Naive thymus-derived CD8-positive, alpha-beta T cell (primary cell): ENCODE measurements at places on chromosomes 4 and X. TPM values are rescaled to one million over a fixed set of nuclear protein-coding genes. Genes with fewer than 3 reads are reported as not detected.

DNA sequence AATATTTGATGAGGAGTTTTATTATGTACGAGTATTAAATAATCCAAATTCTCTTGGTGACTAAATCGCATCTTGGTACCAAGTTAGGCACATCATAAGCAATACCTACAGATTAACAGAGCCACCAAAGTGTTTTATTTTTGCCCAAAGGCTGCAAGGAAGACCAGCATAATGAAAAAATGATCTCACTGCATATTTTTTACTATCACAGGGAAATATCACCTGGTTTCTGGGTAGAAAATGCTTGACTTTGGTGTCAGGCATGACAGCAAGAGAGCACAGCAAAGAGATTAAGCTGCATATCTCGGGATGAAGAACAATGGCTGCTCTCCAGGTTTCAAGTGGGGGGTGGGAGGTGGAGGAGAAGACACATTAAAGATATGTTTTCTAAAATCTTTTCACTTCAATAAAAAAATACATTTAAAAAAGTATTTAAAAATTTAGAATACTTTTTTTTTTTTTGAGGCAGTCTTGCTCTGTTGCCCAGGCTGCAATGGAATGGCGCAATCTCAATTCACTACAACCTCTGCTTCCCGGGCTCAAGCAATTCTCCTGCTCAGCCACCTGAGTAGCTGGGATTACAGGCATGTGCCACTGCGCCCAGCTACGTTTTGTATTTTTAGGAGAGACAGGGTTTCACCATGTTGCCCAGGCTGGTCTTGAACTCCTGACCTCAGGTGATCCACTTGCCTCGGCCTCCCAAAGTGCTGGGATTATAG, 86.1 kb downstream of the FRYL start:
- H3K36me3 ChIP-seq: no peaks in the 10 kb centered on the region
- no peak overlapping the region for H3K4me3 ChIP-seq
- DNase-seq: no peak
- H3K4me1 ChIP-seq: peaks cover 71% of the 10 kb centered on the region

- H3K27ac ChIP-seq: peak overlapping the region; percentile 91
- peak overlapping the region; percentile 92 for H3K4me3 ChIP-seq
- H3K36me3 ChIP-seq: peaks cover 6% of the 10 kb centered on the region
- no peak for DNase-seq
- H3K4me1 ChIP-seq: peaks cover 52% of the 10 kb centered on the region
Measured at GRCh38 chr4:70994387-70995099, 1.1 kb downstream of the DCK start.

- no peak for DNase-seq
- no peaks in the 10 kb centered on the region for H3K4me1 ChIP-seq
- H3K27me3 ChIP-seq: no peaks in the 10 kb centered on the region
- H3K36me3 ChIP-seq: no peaks in the 10 kb centered on the region
- H3K4me3 ChIP-seq: no peak overlapping the region
Measured at GRCh38 chrX:35444671-35445355, 353.3 kb upstream of the MAGEB16 start.

DNA sequence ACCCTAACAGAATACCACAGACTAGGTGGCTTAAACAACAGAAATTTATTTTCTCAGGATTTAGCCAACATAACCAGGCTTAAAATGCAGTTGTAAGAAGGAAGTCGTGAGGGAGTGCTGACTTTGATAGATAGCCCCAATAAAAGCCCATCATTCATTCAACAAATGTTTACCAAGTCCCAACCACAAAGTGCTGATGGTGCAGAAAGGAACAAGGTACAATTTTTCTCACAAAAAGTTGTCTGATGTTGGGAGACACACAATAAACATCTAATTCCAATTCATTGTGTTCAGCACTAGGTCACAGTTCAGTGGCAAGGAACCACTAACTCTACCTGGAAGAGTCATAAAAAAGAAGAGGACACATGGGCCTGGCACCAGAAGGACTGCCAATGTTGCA, 42.2 kb downstream of the AKAP4 start:
- no peak for DNase-seq
- no peak overlapping the region for H3K4me3 ChIP-seq
- H3K36me3 ChIP-seq: no peaks in the 10 kb centered on the region
- no peaks in the 10 kb centered on the region for H3K4me1 ChIP-seq

Gene FAM53A
- total RNA-seq: 1.1 TPM
